Activated CD8-positive, alpha-beta memory T cell treated with anti-CD3 and anti-CD28 coated beads for 1 hour (primary cell): ENCODE measurements at places on chromosomes 7 and 10.

DNA sequence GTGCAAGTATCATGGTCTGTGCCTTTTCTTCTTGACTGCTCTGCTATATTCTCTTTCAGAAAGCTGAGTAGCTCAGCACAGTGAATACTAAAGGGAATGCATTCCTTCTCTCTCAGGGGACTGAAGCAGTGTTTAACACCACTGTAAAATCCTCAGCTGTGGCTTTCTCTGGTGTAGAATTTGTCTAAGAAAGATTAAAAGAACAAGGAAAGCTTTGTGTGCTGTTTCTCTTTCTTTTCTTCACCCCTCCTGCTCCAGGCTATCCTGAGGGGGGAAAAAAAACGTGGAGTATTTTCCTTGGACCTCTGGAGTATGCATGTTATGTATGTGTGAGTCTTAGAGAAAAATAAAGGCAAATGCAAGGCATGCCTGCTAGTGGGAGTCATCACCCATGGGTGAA, 383.9 kb downstream of the AUTS2 start:
- no peak for DNase-seq

DNA sequence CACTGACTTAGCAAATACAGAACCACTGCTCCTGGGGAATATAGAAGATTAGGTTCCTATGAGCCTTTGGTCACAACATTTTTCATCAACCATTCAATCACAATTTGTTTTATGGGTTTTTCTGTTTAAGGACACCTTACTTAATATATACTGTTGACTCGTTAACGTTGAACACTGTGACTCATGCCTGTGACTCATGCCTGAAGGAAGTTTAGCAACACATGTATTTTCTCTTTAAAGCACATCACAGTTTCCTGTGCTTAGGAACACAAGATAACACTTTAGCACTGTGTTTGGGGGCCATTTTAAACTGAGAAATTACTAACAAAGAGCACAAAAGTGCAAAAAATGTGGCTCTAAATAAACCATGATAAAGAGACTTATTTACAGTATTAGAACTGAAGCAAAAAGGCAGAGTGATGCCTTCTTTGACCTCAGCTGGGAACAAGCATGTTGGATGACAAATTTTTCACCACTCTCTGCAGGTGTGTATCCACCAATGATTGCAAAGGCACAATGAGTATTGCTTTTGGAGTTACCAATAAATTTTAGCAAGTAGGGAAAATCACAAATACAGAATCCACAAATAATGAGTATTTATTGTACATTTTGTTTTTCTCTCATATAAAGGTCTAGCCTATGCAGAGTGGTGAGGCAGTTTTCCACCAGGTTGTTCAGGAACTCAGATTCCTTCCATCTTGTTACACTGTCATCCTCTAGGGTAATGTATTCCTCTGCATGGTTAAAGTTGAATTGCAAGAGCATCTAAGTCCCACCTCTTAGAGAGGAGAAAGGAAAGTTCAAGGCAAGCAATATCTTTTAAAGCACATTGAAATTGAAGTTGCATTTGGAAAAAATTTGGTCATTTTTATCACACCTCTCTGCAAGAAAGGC, 7.3 kb downstream of the FGFBP3 start:
- no peak for DNase-seq

DNA sequence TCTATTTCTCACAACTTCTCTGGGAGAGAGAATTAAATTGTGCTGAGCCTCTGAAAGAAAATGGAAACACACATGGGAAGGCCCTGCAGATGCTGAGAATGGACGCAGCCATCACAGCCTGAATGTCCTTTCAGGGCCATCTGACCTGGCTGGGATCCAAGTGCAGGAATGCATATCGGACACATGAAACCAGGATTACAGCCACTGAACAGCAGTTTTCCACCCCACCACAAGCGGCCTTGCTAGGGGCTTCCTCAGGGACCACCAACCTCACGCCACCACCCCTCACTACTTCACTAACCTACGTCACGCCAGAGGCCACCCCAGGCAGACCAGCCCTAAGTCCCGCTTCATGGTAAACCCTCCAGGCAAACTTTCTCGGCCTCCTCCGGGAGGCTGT, 103.3 kb downstream of the DIP2C start:
- no peak for DNase-seq

DNA sequence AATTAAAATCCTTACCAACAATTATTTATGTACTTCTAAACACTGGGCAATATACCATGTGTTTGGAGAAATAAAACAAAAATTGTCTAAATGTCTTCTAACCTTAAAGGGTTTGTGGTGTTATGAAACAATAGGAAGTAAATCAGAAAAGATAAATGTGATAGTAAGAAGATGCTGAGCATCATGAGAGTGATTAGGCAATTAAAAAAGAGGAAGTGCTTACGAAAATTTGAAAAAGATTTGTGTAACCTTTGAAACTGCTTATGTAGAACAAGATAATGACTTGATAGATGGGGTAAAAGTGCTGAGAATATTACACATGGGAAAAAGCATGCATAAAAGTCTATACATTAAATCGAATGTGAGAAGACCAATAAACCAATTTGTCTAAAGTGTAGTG, 573.4 kb upstream of the CNTNAP2 start:
- no peak for DNase-seq

- DNase-seq = no peak
Measured at GRCh38 chr10:95569368-95569767, 8.2 kb upstream of the SORBS1 start.

- no peak for DNase-seq
Measured at GRCh38 chr10:44888886-44889285, 22.3 kb upstream of the TMEM72 start.

GRCh38 chr10:15485684-15486316, 114.7 kb upstream of the FAM171A1 start:
- no peak for DNase-seq

DNA sequence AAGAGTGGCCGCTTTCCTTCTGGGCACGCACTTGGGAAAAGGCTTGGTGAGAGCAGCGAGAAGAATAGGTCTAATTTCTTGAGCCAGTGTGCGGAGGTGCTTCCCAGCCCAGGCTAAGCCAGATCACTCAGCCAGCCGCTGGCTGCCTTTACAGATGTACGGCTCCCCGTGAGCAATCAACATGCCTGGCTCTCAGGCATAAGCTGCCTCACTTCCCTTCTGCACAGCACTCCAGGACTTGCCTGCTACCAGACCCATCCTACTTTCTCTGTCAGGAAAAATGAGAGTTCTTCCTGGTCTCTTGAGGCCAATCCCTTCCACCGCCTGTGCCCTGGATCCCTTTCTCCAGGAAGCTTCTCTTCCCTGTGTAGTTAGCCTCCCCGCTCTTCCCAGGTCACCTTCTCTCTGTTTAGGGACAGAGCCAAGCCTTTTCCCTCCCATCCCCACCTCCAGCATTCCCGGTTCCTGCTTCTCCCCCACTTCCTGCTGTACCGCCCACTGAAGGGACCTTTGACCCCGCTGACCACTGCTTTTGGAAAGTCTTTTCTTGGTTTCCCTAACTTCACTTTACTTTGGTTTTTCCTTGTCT, 1.1 kb upstream of the ACTR3C start:
- no peak for DNase-seq

DNA sequence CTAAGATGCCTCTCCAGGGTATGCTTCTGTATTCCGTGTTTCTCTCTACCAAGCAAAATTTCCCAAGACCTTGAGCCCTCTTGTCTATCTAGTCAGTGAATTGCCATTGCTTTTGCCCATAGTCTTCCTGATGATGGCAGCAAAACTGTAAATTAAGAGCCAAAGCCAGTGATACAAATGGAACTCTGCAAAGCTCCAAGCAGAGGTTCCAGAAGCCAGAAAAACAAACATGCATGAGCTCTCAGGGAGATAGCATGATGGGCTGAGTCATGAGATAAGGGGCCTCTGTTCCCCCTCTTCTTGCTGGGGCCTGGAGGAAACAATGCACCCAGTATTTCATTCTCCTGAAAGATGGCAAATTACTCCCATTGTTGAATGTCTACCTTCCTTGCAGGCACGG, 24.7 kb downstream of the LSMEM1 start:
- DNase-seq = no peak

GRCh38 chr7:151875942-151876898, 695 bp downstream of the PRKAG2 start:
- peak; percentile 35 for DNase-seq

- DNase-seq = no peak
Measured at GRCh38 chr10:49092477-49092876, 22.8 kb downstream of the VSTM4 start.

GRCh38 chr10:126527645-126528314, 139.5 kb upstream of the ADAM12 start:
- DNase-seq = no peak

DNA sequence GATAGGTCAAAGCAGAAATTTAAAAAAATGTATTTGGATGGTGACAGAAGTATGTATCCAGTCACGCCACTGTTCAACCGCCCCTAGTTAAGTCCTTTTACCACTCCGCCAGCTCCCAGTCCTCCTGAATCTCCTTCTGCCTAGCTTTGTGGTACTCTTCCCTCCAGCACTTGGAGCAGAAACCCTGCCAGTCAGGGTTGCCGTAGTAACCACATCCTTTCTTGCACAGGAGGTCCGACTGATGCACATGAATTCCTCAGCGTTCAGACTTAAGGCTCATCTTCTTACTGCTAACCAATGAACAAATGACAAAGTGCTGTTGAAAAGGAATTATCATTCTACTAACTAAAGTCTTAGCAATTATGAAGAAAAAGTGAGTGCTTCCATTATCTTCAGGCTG, 175.3 kb upstream of the KCTD7 start:
- DNase-seq = no peak

GRCh38 chr10:18368682-18369081, 228.5 kb downstream of the CACNB2 start:
- DNase-seq = no peak

- no peak for DNase-seq
Measured at GRCh38 chr10:63157845-63158624, 24.9 kb downstream of the NRBF2 start.

GRCh38 chr7:148049068-148049467, 541.5 kb upstream of the C7orf33 start:
- DNase-seq = no peak

DNA sequence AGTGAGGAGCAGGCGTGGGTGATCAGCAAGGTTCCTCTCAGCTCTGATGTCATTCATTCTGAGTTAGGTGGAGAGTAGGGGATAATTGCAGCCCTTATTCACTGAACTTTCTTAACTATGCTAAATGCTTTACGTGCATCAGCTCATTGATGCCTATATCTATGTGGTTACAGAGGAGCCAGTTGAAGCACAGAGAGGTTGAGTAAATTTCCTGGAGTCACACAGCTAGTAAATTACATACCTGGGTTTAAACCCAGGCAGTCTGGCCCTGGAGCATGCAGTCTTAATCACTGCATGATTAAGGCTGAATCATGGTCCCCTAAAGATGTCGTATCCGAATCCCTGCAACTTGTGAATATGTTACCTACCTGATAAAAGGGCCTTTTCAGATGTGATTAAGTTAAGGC, 99.6 kb downstream of the GRK5 start:
- no peak for DNase-seq

GRCh38 chr7:66778201-66778600, 37.7 kb downstream of the RABGEF1 start:
- no peak for DNase-seq

DNA sequence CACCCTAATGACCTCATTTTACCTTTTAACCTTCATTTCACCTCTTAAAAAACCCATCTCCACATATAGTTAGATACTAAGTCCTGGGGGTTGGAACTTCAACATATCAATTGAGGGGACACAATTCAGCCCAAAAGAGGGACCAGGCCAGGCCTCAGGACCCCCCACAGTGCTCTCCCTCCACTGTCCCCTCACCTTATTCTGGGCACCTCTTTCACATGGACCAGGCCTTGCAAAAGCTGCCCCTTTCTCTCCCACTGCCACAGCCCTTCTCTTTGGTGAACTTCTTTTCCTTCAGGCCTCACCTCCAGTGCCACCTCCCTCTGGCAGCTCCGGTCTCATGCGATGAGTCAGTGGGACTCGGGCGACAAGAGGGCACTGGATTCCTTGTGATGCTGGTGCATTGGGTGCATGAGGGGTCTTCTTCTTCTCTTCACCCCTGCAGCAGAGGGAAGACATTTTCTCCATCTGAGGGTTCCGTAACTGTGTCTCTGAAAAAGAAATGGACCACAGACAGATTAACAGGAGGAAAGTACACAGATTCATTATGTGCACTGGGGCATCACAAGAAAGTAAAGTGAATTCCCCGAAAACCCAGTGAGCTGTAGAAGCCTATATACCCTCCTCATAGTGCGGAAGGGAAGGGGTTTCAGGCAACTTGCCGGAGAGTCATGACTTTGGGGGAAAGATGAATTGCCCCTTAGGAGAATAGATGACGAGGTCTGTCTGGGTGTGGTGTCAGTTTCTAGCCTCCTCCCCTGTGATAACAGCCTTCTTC, 288.7 kb upstream of the IGFBP3 start:
- no peak for DNase-seq

- no peak for DNase-seq
Measured at GRCh38 chr10:42987575-42987974, 89.3 kb upstream of the RET start.

- DNase-seq = no peak
Measured at GRCh38 chr10:77163670-77164348, 473.8 kb downstream of the KCNMA1 start.

DNA sequence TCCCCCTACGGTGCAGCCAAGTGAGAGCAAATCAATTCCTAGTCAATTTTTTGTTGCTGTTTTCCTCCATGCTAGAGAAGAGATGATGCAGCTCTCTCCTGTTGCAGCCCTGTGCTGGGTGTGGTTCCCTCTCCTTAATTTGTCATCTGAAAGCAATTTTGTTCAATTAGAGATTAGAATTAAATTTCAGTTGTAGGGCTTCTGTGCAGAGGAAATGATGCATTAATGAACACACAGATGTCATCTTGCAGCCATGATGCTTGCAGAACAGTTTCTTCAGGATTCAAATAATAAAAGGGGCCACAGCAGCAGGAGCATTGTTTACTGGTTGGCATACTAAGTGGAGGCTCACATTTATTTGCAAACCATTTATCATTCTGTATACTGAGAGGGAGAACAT, 266.0 kb downstream of the AUTS2 start:
- no peak for DNase-seq

- no peak for DNase-seq
Measured at GRCh38 chr7:134757938-134758337, 21.5 kb upstream of the CALD1 start.

DNA sequence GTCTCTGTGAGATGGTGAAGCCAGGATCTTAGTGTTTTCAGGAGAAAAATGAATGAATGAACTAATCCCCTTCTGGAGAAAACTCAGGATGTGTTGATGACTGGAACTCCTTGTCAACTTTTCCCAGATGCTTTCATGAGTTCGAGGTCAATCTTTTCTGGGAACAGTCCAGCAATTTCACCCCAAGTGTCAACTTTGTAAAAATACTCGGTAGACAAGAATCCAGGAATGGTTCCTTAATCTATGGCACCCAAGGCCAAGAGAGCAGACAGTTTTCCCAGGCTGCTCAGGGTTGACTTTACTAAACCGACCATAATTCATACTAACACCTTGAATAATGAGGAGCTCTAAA, 31.1 kb upstream of the LYZL1 start:
- no peak for DNase-seq

DNA sequence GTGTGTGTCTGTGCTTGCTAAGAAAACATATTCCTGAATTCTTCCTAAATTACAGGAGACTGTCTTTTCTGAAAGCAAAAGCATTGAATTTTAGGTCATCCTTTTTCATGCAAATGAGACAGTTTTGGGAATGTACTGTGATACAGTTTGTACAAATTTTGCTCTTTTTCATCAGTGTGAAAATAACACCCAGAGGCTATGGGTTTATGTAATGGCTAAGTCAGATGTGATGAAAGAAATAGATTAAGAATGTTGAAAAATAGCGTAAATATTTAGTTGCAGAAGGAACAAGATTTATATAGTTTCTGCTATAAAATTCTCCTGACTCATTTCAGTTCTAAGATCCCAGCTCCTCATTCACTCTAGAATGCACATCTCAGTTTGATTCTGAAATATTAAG, 24.6 kb downstream of the POM121L12 start:
- DNase-seq = no peak

GRCh38 chr10:102003541-102003940, 52.4 kb downstream of the ARMH3 start:
- DNase-seq = no peak
